ENCODE measurements at places on chromosomes 6 and 20.

- DNase-seq, result peak; percentile 96
Observed at GRCh38 chr6:108944707-108945680, 96.8 kb downstream of the ARMC2 start.

GRCh38 chr6:135236319-135236718 lies 55.2 kb downstream of the MYB start:
- no peak for DNase-seq

GRCh38 chr6:39102071-39102820 lies 12.7 kb downstream of the SAYSD1 start:
- DNase-seq, result peak; percentile 72

DNA sequence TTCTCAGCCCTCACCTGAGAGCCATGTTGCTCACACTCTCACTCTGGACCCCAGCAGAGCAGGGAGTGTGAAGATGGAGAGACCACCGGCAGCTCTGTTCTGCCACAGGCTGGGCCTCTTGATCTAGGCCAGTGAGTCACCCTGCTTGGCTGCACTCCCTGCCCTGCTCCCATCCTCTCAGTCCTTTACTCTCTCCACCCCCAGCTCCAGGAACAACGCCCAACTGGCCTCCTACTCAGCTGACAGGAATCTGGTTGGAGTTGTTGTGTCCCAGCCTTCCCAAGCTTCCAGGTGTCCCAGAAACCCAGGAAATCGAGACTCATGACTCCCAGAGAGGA lies at the start of gene PSORS1C1:
Gene PSORS1C1 (plus strand): TSS at position 260 of the 338 bp plus-strand sequence. CDS start 14,833 bp downstream, outside the sequence.
- peak; percentile 97 for DNase-seq

DNA sequence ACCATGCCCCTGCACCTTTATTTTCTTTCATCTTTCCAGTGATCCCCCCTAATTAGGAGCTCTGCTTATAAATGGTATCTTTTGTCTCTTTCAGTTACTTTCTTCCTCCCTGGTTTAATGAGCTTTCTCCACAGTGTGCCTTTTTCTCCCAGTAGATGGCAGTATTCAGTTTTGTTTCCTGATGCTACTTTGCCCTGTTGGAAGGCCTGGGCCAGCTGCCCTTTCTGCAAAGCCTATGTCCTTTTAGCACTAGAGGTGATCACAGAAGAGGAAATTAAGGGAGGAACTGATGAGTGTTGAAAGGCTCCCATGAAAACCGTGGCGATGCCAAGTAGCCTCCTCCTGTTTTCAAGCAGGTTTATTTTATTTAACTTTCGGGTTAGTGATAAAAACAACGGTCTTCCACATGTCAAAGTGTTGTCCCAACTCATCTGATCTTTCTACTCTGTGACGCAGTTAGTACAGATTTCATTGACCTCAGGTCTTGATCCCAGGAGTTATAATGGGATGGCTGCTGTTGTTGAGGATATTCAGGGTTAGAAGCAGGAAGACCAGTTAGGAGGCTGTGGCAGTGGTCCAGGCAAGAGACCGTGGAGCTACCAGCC lies 184.2 kb upstream of the BMP2 start:
- DNase-seq, result peak; percentile 52

DNA sequence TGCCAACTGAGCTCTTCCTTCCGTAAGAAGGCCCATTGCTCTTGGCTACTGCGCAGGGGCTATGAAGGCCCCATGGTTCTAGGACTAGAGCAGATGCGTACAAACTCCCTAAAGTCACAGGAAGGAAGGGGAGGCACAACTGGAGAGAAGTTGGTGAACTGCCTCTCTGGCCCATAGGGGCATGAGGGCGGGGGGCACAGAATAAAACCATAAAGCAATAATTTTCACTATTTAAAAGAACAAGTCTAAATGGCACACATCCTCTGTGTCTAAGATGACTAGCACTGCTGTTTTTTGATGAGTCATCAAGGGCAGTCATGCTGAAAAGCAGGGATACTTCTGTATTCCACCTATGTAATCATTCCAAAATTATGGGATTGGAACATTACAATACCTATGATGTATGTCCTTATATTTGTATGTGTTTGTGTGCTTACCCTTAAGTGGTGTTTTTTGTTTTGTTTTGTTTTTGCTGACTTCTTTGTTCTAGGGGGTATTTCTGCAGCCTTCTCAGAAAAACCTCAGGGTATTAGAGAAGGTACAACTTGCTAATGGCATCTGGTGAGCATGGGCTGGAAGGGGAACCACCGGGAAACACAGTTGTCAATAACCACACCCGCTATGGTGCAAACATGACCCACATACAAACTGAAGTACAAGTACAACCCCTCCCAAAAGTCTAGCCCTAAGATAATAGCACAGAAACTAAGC lies 36.9 kb downstream of the B4GALT5 start:
- DNase-seq, result peak; percentile 42

- no peak for DNase-seq
Observed at GRCh38 chr6:116575227-116575626, 3.9 kb downstream of the RWDD1 start.
